ENCODE measurements at places on chromosomes 7 and 10.
A peak's percentile ranks its signal among the peaks of the same experiment; 100 is the strongest.

DNA sequence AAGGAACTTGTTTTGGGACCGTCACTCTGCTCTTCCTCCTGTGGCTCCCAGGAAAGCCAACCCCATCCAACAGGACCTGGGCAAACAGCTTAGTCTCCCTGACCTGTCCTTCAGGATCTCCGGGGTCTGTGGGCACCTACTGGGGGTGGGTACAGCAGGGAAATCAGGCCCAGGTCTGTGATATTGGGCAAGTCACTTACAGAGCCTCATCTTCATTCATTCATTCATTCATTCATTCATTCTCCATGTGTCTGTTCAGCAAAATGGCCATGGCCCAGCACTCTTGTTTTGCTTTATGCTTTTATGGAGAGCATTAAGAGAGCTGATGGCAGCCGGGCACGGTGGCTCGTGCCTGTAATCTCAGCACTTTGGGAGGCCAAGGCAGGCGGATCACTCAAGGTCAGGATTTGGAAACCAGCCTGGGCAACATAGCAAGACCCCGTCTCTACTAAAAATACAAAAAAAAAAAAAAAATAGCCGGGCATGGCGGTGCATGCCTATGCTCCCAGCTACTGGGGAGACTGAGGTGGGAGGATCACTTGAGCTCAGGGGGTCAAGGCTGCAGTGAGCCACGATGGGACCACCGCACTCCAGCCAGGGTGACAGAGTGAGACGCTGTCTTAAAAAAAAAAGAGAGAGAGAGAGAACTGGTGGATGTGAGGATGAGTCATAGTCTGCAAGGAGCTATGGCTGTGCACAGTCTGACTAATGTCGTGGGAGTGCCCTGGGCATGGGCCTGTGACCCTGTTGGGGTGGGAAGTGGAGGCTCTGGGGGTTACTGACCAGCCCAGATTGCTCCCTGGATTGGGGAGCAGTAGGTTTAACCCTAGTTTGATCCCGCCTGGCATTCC is 54.3 kb downstream of the CLIP2 start:
- peak; percentile 24 for DNase-seq

GRCh38 chr7:158350166-158350900 is 237.3 kb downstream of the PTPRN2 start:
- no peak for DNase-seq

DNA sequence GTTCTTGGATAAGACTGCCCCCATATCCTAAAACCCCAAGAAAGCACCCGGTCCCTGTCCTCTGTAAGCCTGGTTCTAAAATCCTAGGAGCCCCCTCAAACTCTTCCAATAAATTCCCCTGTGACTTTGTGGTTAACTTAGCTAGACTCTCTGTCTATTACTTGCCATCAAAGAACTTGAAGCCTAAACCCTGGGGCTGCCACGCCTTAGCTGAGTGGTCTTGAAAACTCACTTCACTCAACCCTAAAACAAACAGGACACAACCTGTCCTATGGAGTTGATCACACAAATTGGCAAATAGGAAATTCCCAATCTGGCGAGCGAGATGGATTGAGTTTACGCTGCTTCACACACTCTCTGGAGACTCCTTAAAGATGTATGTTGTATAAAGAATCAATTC is 191.4 kb upstream of the SVIL start:
- DNase-seq = peak; percentile 74

GRCh38 chr7:145543242-145543641 is 573.4 kb upstream of the CNTNAP2 start:
- DNase-seq = no peak

DNA sequence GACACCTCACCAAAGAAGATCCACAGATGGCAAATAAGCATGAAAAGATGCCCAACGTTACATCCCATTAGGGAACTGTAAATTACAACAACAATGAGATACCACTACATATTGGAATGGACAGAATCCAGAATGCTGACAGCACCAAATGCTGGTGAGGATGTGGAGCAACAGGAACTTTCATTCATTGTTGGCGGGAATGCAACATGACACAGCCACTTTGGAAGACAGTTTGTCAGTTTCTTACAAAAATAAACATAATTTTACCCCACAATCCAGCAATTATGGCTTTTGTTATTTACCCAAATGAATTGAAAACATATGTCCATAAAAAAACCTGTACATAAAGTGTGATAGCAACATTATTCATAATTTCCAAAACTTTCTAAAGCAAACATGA is 176.8 kb downstream of the C7orf25 start:
- no peak for DNase-seq

DNA sequence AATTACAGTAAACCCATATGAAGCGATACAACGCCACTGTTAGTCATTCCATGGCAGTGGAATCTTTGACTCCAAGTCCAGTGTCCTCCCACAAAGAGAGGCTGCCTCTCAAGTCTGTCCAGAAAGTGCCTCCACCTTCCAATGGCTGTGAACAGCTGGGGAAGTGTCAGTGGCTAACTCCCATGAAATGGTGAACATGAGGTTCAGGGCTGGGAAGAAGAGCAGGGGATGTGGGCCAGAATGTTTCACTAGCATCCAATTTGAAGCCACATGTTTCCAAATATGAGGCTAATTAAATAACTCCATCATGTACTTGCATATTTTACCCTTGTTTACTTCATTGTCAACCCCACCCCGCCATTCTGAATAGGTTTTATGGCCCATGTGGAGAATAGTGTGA is 53.1 kb upstream of the CHST15 start:
- no peak for DNase-seq

DNA sequence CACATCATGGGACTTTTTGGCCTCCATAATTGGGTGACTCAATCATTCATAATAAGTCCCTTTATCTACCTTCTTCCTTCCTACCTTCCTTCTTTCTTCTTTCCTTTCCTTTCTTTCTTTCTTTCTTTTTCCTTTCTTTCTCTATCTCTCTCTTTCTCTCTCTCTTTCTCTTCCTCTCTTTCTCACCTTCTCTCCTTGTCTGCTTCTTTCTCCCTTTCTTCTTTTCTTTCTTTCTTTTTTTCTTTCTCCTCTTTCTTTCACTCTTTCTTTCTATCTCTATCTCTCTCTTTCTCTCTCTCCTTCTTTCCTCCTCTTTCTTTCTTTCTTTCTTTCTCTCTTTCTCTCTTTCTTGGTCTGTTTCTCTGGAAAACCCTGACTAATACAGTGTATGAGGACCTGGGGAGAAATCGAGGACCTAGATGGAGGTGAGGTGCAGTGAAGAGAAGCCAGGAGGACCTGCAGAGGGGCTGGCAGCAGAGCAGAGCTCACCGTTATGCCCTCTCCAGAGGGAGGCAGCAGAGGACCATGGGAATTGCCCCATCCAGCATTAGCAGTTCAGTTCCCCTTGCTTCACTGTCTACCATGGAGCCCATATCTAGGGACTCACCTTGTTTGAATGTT is 52.7 kb upstream of the BTRC start:
- DNase-seq = peak; percentile 20

GRCh38 chr10:86340991-86341260 is 25.7 kb downstream of the GRID1 start:
- no peak for DNase-seq

GRCh38 chr7:94974423-94974822 is 67.0 kb downstream of the PPP1R9A start:
- no peak for DNase-seq

GRCh38 chr10:124977648-124978375 is 35.9 kb downstream of the ZRANB1 start:
- no peak for DNase-seq

- no peak for DNase-seq
Observed at GRCh38 chr7:64884085-64884912, 18.8 kb upstream of the ZNF273 start.

GRCh38 chr7:140940898-140941297 is 16.2 kb upstream of the BRAF start:
- no peak for DNase-seq

DNA sequence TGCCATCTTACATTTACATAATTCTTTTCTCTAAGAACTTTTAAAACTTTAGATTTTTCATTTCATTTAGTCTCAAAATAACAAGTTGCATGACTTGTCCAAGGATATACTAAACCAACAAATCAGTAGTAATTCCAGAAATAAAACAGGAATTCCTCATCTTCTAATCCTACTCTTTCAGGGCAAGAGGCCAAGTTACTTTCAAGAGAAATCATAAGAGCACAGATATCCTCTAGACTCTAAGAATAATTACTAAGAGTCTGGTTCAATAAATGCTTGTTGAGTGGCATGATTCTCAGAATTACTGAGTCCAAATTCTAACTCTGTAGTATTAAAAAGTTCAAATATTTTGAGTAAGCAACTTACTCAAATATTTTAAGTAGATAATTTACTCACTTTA is 12.9 kb downstream of the PDZD8 start:
- DNase-seq = no peak

- DNase-seq = peak; percentile 51
Observed at GRCh38 chr7:65251851-65252620, 121.6 kb upstream of the ZNF92 start.

DNA sequence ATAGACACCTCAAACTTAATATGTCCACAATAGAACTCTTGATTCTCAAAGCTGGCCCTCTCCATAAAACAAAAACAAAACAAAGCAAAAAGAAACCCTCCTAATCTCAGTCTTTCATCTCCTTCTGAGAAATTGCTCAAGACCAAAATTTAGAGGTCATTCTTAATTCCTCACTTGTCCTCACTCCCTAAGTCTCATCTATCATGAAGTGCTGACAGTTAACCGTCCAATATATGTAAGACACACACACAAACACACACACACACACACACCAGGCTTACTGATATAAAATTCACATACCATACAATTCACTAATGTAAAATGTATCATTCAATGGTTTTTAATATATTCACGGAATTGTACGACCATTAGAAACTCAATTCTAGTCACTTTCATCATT is 17.0 kb upstream of the SVIL start:
- DNase-seq = no peak

- DNase-seq = no peak
Observed at GRCh38 chr10:110803239-110803749, 68.4 kb upstream of the PDCD4 start.

- no peak for DNase-seq
Observed at GRCh38 chr10:131499566-131499965, 188.0 kb upstream of the TCERG1L start.

- DNase-seq = no peak
Observed at GRCh38 chr7:45149606-45150005, 8.0 kb upstream of the RAMP3 start.

- DNase-seq = peak; percentile 19
Observed at GRCh38 chr10:93762979-93763391, 5.2 kb downstream of the LGI1 start.

- DNase-seq = no peak
Observed at GRCh38 chr7:66281678-66282590, 76.8 kb downstream of the TPST1 start.

DNA sequence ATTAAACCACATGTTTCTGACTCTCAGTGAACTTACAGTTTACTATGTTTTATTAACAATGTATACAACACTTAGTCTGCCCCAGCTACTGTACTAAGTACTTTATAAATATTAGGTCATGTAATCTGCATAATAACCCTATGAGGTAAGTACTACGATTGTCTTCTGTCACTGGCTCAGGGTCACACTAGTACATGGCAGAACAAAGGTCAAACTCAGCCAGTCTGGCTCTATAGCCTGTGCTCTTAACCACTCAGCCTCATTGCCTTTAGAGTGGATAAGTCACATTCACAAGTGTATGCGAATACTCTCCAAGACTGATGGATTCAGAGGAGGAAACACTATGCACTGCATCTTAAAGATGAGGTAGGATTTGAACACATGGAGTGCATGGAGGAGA is 252.3 kb downstream of the KCNMA1 start:
- DNase-seq = no peak

DNA sequence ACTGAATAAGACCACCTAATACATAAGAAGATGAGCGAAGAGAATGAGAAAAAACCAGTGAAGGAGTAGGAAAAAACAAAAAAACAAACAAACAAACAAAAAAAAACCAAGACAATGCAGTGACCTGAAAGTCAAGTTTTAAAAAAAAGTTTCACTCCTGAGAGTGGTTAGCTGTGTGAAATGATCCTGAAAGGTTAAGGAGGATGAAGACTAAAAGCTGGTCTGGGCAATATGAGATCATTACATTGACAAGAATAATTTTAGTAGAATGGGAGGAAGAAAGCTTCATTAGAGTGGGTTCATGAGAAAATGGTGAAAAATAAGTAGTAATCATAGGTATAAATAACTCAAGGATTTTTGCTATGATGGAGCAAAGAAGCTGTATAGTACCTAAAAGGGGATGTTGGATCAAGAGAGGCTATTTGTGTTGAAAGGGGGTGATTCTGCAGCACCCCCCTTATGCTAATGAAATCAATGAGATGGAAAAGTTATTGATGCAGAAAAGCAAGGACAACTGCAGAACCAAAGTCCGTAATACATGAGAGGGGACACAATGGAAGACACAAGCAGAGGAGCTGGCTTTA is 80.2 kb downstream of the KMT2C start:
- no peak for DNase-seq

DNA sequence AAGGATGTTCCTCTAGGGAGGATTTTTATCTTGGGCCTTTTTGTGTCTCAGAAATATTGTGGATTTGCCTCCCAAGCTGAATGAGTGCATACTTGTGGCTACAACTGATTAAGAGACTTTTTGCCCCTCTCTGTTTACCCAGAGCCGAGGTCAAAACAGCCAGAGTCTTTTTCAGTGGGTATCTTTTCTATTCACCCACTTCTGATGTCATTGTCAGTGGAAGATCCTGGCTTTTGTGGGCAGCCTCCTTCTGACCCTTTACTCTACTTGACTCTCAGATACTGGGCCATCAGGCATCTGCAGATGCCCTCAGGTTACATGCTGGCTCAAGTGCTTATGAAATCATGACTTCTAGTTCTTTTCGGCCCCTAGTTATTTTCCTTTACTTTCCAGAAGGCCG is 19.6 kb upstream of the PIP4K2A start:
- DNase-seq = no peak

- peak; percentile 4 for DNase-seq
Observed at GRCh38 chr7:91685544-91685943, 195.0 kb downstream of the MTERF1 start.

DNA sequence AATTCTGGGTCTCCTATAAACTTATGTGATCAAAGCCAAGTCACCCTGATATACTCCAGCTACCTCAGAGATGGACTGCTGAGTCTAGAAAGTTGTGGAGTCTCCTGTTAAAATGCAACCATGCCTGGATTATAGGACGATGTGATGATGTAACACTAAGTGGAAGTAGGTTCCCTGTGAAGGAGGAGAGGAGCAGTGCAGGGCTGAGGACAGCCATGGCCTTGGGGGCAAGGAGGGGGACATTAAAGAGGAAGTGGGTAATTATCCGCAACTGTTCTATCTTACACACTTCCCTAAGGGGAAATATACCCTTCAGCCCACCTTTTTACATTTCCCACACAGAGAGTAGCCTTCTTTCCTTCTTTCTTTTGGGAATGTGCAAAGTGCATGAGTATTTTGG is 63.8 kb downstream of the MTPN start:
- no peak for DNase-seq
